ENCODE measurements at places on chromosomes 1 and 21.
A peak's percentile ranks its signal among the peaks of the same experiment; 100 is the strongest.

DNA sequence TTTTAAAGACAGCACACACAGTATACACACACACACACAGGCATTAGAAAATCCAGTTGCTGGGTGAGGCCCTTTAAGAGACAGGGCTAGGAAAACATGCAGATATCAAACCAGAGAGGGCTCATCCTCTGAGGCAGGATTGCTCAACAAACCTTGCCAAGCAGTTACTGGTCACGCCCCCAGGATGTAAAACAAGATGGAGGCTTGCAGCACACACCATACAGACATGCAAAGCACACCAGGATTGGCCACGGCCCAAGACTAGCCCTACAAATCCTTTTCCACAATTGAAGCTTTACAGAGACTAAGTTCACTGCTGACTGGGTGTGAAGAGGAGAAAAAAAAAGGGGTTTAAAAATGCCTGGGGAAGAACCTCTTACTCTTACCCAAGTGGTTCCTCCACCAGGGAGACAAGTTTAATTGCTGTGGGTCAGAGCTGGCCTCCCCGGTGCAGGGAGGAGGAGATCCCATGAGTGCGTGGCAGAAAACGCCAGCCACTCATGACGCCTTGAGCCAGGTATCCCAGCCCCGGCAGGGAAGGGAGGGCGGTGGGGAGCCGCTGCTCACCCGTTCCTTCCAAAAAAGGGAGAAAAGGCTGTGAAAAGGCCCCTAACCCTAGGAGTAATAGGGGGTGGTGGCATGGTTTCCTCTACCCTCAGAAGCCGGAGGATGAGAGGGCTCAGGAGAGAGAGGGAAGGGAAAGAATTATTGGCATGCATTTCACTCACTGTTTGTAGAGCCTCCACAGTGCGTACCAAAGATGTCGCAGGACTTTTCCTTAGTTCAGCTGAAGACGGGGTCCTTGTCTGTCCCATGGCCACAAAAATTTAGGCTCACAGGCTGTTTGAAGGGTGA, 594.6 kb upstream of the ZP4 start:
- peak; percentile 60 for DNase-seq

- no peak for DNase-seq
Measured at GRCh38 chr1:58038574-58038973, 508.0 kb downstream of the OMA1 start.

DNA sequence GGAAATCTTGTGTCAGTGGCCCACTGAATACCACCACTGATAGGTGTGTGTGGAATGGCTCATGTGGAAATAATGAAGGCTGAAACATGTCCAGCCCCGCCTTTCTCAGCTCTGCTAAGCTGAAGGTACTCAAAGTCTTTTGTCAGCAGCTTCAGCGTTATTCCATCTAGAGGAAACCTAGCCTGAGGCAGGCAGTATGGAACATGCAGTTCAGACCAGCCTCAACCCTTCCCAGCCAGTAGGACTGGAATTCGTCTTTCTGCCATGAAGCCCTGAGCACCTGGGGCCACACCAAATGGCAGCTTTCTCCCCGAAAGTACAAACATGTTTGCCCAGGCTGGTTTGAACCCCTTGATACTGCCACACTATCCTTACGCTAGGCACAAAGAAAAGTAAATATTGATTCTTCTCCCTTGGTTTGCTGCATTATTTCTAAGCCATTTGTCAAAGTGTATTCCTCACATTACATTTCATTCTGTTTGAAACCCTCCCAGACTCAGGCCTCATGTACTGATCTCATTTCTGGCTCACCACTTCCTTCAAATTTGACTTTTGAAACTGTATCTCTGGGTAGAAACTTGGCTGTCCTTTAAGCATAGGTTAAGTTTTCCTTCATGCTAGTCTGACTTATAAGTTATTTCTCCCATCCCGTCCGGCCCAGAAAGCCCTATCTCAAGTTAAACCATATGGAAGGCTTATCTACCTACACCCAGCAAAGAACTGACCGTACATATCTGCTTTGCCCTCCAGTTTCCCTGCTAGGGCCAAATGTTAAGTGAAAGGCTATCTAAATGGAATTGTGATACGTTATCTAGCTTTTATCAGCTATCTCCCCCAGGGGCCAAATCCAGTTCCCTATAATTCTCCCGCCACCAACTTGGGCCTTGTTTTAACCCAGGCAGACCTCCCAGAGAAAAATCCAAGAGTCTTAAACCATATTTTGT, 45.7 kb upstream of the HOOK1 start:
- DNase-seq = no peak

- DNase-seq = no peak
Measured at GRCh38 chr1:92764116-92764515, 20.8 kb downstream of the EVI5 start.

GRCh38 chr1:116329524-116330341, 43.3 kb upstream of the ATP1A1 start:
- peak; percentile 53 for DNase-seq

GRCh38 chr1:150150133-150151021, 661 bp downstream of the PLEKHO1 start:
- DNase-seq = no peak

- DNase-seq = peak; percentile 99
Measured at GRCh38 chr1:47650205-47650604, 212.4 kb downstream of the FOXD2 start.

GRCh38 chr1:3122311-3122710, 53.3 kb downstream of the PRDM16 start:
- DNase-seq = no peak

DNA sequence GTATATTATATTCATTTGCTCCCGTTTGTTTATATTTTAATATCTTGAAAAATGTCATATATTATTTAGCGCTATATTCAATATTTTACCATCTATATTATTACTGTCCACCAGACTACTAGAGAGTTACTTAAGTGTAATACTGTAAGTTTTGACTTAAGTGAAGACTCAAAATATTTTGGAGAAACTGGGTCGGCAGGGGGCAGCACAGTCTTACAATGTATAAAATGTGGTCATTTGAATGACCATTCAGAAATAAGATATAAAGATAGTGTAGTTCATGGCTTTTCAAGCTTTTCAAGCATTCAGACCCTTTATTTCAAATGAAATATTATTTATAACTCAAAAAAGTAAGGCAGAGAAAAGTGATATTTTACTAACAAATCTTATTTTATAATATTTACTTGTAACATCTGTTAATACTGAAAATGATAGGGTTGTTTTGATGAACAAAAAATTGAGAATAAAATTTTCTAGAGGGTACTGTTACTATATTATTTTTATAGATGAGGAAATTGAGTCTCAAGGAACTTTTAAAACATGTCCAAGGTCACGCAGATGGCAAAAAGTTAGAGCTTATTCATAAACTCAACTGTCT, 89.0 kb upstream of the SERTAD4 start:
- DNase-seq = peak; percentile 95

- no peak for DNase-seq
Measured at GRCh38 chr1:95903060-95903459, 669.0 kb downstream of the RWDD3 start.

DNA sequence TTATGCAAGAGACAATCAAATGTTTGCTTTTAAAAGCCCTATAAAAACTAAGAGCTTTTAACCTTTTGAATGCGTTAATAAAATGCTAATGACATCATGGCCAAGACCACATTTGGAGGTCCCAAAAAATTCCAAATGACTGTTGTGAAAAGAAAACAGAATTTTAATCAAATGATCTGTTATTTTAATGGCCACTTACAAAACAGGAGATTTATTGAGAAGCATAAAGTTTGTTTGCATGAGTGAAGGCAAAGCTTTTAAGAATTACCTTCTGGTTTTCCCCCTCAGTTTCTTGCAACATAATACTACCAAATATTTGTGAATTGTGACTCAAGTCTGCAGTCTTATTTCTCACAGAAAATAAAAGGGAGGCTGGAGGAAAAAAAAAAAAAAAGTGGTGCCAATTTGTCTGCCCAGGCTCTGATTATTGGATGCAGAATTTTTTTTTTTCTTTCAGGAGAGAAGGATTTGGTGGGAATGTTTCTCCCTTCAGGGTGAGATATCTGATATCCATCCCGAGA, 60.7 kb downstream of the GORAB start:
- DNase-seq = no peak

- no peak for DNase-seq
Measured at GRCh38 chr1:68119445-68119844, 69.0 kb upstream of the DIRAS3 start.

DNA sequence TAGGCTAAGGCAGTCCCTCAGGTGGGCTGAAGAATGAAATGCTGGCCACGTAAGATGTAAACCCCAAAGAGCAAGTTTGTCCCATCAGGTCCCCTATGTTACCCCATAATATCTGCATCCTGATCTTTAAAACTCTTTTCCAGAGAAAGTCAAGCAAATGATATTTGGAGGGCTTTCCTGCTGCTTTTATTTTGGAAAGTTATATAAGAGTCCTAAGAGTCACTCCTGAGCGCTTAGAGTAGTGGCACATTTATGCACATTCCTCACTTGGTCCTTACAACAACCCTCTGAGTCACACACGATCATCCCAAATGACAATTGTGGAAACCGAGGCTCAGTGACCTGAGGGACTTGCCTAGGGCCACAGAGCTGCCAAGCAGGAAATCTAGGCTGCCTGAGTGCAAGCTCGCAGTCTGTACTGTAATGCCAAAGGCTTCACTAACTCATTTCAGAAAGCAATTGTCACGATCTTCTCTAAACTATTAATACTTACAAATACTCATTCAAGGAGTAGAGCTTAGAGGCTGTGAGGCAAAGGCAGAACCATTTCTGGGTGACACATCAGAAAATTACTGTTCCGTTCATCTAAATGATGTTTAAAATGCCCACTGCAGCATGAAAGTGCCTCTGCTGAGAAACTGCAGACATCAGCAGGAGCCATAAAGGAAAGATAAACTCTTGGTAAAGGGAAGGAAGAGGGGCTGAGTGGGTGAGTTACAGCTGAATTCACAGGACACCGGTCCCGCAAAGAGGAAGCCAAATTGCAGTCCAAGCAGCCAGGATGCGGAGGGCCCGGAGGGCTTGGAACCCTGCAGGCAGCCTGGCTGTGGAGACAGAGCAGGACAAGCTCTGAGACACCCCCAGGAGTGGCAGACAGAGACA, 30.8 kb downstream of the CAPZB start:
- no peak for DNase-seq

GRCh38 chr1:169339773-169340172, 27.8 kb downstream of the NME7 start:
- no peak for DNase-seq

DNA sequence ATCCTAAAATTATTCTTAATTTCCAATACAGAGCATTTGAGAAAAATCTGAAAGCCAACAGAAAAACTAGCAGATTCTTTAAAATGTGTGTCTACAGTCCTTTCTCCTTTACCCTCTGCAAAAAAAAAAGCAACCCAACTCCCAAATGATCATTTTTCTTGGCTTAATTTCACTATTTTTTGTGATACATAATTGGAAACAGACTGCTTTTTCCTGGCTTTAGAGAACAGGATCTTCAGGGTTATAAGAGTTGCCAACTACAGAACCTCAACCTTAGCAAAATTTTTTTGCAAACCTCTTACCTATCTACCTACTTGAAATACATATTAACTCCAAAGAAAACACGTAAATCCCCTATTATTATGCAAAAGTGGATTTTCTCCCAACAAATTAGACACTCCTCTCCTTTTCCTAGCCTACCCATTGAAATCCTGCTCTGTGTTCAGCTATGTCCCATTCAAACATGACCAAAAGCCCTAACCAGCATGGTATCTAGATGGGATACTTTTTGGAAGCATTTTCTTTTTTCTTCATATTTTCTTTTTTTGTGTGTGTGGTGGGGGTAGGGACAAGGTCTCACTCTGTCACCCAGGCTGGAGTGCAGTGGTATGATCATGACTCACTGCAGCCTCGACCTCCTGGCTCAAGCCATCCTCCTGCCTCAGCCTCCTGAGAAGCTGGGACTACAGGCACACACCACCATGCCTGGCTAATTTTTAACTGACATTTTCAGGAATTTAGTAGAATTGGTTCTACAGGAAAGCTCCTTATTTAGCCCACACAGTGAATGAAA, 9.0 kb downstream of the TGFBR3 start:
- no peak for DNase-seq

- DNase-seq = no peak
Measured at GRCh38 chr1:92244376-92244775, 26.7 kb downstream of the C1orf146 start.

DNA sequence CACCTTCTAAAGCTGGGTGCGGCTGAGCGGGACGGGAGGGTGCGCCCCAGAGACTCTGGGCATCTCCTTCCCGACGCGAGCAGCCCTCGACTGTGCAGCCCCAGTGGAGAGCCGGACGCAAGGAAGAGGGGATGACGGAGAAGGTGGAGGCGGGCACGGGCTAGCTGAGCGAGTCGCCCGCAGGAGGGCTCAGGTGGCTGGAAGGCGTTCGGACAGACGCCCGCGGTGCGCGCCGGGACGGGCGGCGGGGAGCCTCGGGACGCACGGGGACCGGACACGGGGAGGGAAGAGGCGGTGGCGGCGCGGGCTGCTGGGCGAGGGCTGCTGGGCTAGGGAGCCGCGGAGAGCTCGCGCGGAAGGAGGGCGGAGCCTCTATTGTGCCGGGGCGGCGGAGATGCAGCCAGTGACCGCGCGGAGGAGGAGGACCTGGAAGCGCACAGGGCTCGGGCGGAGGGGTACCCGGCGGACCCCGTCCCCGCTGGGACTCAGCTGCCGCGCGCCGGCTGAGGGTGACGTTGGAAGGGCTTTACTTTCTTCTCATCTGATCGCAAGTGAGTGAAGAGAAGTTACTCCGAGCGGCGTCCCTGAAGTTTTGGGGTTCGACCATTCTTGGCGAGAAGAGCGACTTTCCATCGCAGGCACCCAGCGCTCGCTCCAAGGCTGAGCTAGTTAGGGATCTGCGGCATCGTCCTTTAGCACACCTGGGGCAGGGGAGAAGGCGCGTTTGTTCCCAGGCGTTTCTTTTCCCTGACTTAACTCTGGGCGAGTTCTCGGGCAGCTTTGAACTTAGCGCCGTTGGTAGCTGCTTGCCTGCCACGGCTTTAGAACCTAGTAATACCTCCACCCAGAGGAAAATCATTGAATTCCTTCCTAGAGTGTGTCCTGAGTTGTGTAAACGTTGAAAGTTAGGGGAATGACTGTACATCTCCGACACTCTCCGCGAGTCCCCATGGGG, at the start of gene OLFML2B:
Gene OLFML2B, minus strand, starts transcription at position 323 of the 955 bp plus-strand sequence. CDS start 439 bp downstream, outside the sequence.
- peak; percentile 89 for DNase-seq

DNA sequence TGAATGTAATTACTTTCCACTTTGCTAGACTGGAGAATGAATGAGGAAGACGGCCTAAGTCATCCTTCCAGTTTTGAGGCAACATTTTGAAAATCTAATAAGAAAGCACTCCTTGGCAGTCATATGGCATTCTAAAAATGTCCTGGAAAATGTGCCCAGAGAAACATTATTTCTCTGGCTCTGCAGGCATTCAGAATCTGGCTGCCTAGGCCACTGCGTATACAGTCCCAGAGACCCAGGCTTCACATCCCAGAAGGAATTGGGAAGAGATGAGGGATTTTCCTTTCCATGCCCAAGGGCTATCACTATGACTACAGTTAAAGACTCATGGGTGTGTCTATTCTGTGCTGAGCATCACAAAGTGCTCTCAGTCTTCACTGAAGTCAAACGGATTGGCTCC, 92.9 kb downstream of the BEND5 start:
- no peak for DNase-seq

Data from PC-3 (cell line).